ENCODE measurements at places on chromosomes 5 and 9.

DNA sequence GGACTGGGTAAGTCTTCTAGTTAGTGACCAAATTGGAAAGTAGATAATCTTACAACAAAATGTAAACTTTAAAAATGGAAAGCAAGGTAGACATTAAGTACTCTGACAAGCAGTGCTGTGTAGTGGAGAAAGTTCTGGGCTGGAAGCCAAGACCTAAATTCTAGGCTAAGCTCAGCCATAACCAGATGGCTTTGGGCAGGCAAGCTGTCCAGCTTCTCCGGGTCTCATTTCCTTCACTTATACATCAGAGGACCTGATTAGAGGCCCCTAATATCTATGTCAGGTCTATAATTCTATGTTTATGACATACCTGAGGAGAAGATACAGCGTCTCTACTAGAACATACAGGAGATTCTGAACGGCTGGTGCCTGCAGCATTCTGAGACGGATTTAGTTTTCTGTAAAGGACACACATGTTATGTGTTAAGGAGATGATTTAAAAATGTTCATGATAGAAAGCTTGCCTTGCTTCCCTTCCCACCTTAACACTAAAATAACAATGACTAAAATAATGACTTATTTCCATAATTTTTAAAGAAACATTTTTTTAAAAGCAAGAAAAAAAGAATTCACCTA lies 61.2 kb downstream of the ELL2 start:
- DNase-seq: no peak

- DNase-seq: no peak
These were observed 22.1 kb downstream of the CEP72 start for GRCh38 chr5:634191-634590.

GRCh38 chr9:4489919-4490704 lies at the start of gene SLC1A1:
Gene SLC1A1, plus strand, starts transcription at chr9:4490468. Its CDS starts 212 bp downstream, at chr9:4490680.
- DNase-seq: peak; percentile 87

- DNase-seq: no peak
These were observed 506.0 kb upstream of the ZNF462 start for GRCh38 chr9:106356924-106357323.

DNA sequence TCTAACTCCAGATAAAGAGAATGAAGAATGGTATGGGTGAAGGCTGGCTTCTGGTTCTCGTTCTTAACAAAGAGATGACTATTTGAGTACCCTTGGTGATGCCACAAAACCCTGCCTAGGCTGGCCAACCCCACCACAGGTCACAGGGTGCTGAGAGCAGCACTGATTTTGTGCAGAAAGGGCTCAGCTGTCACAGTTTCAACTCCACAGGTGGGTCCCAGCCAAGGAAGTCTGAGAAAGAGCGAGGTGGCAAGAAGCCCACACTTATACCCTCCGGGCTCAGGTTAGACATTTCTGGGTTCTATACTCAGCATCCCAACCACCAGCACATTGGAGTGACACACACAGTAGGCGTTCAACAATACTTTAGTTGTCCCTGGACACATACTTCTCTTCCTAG lies 118.1 kb downstream of the SLIT3 start:
- no peak for DNase-seq

GRCh38 chr5:142412581-142412980 lies 87.8 kb upstream of the SPRY4 start:
- no peak for DNase-seq

DNA sequence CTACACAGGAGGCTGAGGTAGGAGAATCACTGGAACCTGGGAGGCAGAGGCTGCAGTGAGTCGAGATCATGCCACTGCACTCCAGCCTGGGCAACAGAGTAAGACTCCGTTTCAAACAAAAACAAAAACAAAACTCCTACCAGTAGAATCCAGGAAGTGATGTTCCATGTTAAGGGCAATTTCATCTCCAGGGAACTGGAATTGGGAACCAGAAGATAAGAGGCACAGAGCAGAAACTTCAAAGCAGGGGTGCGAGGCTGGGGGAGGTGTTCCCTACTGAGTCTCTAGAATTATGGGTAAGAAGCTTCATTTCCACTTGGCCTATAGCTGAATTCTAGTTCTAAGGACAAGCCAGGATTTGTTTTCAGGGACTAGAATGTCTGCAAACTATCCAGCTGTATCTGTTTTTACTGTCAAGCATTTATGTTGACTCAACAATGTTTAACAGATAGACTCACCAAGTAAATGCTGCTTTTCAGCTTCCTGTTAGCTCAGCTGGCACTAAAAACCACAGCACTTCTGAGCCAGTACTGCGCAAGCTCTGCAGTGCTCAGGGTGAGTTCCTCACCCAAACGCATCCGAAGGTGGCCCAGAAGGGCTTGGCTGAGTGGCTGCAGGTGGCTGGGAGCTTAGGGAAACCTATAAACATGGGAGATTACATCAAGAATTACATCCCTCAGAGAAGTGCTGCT lies 320.1 kb downstream of the MTRR start:
- DNase-seq: peak; percentile 32

DNA sequence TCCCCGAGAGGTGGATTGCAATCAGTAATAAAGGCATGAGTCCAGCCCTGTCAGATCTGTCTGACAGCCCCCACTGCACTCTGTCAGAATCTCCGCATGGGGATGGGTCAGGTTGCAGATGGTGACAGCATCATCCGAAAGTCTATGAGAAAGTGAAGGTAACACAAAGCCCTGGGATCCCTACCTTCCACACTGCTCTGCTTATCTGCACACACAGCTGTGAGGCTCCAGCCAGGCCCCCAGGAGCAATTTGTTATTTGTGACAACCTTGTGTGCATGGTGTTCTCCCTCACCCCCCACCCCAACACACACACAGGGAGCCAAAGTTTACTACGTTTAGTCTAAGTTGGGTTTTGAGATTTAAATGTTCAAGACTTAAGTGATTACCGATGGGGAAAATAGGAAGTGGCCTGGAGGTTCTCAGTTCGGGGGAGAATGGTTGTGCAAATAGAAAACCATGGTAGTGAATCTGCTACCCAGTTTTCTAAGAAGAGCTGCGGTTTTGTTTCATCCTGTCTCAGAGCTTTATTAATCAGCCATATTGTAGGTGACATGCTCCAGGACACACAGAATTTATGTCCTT lies 92.7 kb downstream of the SV2C start:
- no peak for DNase-seq

DNA sequence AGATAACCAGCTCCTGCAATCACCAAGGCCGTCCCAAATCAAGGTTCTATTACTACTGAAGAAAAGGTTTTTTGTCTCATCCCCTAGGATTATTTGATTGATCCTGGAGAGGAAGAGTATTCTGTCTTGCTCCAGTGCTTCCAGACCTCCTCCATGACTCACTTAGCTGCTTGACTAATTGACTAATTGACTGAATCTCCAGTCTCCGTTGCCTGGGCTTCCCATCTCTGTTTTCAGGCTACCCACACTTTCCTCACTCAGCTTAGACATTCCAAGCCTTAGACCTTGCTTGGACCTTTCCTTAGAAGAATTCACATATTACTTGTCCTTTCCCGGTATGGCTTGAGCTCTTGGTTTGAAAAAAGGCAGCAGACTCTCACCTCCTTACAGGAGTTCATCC lies 60.6 kb downstream of the FRMD3 start:
- DNase-seq: peak; percentile 92

DNA sequence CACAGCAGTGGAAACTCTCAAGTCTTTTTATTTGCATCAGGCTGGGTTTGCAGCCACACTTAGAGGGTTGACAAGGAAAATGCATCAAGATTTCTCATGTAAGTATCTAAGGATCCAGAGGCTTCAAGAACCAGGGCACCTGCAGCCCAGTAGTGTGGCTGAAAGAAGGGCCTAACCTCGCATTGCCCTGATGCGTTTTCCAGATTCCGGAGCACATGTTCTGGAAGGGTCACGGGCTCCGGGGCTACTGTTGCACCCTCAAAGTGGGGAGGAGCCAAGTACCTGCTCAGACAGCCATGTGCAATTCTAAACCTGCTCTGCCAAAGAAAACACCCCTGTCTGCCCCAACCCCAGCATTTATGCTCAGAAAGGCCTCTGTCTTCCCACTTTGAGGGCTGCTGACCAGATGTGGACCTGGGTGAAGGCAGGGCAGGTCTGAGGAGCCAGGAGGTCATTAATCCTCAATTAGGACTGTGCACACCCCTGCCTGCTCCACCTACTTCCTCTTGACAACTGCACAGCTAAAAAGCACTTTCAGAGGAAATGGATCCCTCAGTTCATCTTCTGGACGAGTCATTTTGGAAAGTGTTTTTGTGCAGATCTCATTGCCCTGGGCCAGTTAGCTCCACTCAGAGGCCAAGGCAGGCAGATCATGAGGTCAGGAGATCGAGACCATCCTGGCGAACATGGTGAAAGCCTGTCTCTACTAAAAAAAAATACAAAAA lies 110.7 kb downstream of the SAXO1 start:
- DNase-seq: no peak

- peak; percentile 78 for DNase-seq
These were observed 94.4 kb upstream of the IL6ST start for GRCh38 chr5:56088967-56089829.

DNA sequence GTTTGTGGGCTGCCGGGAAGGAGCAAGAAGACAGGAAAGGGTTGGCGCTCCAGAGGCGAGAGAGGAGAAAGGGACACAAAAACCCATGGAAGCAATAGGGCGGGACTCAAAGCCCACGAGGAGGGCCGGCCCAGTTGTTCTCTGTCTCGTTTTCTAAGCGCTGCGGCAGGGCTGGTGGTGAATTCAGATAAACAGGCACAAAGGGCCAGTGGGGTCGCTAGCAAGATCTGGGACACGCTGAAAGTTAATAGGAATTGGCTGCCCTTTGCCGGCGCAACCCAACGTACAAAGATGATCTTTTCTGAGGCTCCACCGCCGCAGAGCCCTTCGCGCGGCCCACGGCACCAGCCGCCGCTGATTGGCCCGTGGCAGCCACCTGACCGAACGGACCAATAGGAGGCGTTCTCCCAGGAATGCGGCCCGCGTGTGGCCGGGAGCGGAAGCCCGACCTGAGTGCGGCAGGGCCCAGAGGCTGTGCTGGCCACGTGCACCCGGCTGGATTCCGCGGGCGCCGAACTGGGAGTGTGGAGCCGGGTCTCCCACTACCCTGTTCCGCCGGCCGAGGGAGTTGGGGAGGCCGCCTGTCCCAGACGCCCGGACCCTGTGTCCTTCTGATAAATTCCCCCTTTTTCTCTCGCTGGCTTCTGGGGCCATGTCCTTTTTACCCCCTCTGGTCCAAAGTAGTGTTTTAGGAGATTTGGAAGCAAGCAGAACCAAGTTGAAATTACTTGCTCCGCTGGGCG lies 16.8 kb upstream of the NSD1 start:
- DNase-seq: peak; percentile 84

- no peak for DNase-seq
These were observed 44.9 kb downstream of the DYNC2I2 start for GRCh38 chr9:128611600-128612394.

- DNase-seq: peak; percentile 76
These were observed 923 bp upstream of the ZBTB5 start for GRCh38 chr9:37466037-37466709.

DNA sequence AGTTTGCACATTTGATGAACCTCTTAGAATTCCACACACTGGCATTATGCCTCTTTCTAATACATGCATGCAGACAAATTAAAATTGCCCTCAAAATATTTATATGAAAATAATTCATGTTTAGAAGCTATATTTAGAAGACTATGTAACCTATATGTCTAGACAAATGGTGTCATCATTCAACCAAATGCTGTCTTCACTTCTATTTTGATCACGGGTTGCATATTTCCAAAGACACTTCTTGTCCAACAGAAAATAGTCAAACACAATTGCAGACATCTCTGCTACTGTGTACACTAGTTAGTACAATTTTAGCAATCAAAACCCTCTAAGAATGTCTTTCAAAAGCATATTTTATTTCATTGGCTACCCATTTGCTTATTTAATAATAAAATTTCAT lies 114.0 kb downstream of the FBXO38 start:
- DNase-seq: no peak

DNA sequence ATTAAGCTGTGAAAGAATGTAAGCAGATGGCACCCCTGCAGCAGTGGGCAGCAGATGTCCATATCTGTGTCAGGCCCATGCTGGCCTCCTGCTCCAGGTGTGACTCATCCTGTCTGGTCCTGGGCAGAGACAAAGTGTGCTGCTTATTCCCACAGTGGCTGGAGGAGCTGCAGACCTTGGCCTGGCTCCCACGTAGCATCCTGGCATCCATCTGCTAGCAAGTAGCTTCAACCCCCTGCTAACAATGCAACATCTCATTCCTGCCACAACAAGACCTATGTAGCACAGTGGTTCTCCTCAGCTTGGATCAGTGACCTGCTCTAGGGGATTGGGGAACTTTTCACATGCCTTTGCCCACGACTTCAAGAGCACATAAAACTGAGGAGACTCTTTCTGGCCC lies 126.4 kb upstream of the SLC12A2 start:
- peak; percentile 69 for DNase-seq

- peak; percentile 75 for DNase-seq
These were observed 149.5 kb downstream of the C9orf152 start for GRCh38 chr9:110058304-110058953.

DNA sequence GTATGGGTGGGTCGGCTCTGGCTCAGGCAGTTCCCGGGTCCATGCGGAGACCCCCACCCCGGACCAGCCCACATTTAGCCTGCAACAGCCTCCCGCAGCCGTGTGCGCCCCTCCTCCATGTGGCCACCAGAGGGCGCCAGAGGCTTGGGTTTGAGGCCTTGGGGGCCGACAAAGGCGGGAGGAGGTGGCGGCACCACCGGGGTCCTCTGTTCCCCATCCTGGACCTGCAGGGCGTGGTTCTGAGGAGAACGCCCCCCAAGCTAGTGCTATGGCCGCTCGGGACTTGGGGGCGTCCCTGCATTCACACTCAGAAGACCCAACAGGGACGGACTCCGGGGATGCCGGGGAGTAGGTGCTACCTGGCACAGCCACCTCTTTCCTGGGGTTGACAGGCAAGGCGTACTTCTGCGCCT lies 16.5 kb downstream of the ASS1 start:
- peak; percentile 39 for DNase-seq

DNA sequence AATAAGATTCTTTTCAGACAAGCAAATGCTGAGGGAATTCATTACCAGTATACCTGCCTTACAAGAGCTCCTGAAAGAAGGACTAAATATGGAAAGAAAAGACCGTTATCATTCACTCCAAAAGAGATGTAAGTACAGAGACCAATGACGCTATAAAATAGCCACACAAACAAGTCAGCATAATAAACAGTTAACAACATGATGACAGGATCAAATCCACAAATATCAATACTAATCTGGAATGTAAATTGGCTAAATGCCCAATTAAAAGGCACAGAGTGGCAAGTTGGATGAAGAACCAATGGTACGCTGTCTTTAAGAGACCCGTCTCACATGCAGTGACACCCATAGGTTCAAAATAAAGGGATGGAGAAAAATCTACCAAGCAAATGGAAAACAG lies 349.6 kb upstream of the MPDZ start:
- no peak for DNase-seq

DNA sequence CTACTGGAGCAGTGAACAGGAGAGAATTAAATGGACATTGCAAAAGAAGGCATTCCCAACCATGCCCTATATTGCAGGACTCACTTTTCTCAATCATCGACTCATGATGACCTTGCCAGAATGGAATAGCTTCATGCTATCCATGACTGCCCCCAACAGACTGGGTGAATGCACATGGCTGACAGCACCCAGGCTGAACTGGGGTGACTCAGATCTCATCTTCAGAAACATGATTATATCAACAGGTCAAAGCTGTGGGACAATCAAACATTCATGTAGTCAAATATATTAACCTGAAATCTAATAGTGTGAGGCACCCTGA lies 34.7 kb upstream of the MIER3 start:
- DNase-seq: peak; percentile 96

All from kidney tubule cell (primary cell).